ENCODE measurements at places on chromosomes 16 and 17.

GRCh38 chr17:8946476-8946875 lies 19.0 kb downstream of the PIK3R5 start:
- no peak for DNase-seq

- DNase-seq, result no peak
These were observed 15.5 kb downstream of the ASIC2 start for GRCh38 chr17:33277436-33278100.

GRCh38 chr17:50630524-50631194 lies 4.0 kb upstream of the ABCC3 start:
- no peak for DNase-seq

DNA sequence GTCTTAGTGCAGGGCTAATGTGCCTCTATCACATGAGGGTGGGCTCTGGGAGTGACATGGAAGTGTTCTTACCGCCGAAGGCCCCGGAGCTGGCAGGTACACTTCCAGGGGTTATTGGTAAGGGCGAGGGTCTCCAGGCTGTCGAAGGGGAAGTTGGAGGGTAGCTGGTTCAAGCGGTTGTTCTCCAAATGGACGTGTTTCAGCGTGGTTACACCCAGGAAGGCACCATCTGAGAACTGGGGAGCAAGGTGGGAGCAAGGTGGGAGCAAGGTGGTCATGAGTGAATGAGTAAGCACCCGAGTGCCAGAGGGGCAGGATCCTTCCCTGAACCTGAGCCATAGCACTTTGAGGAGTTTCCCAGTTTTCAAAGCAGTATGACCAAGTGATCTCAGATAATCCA lies 3.0 kb downstream of the CHAD start:
- DNase-seq, result no peak

- no peak for DNase-seq
These were observed 2.2 kb downstream of the HAGHL start for GRCh38 chr16:728890-729744.

DNA sequence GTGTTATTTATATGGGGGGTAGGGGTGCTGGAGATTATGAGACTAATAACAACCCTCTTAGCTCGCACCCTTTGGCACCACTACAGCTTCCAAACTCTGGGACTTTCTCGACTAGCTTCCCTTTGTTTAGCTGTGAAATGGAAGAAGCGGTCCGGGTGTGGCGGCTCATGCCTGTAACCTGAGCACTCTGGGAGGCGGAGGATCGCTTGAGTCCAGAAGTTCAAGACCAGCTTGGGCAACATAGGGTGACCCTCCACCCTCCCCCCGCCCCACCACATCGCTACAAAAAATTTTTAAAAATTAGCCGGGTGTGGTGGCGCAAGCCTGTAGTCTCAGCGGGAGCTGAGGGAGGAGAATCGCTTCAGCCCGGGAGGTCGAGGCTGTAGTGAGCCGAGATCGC lies 814 bp upstream of the CDH3 start:
- DNase-seq, result no peak

GRCh38 chr17:28643983-28644786 lies 773 bp downstream of the BLTP2 start:
- DNase-seq, result peak; percentile 22

GRCh38 chr17:55068862-55069811 lies 100.6 kb downstream of the STXBP4 start:
- DNase-seq, result no peak

GRCh38 chr17:65966072-65966695 lies 225.7 kb downstream of the CEP112 start:
- DNase-seq, result no peak

DNA sequence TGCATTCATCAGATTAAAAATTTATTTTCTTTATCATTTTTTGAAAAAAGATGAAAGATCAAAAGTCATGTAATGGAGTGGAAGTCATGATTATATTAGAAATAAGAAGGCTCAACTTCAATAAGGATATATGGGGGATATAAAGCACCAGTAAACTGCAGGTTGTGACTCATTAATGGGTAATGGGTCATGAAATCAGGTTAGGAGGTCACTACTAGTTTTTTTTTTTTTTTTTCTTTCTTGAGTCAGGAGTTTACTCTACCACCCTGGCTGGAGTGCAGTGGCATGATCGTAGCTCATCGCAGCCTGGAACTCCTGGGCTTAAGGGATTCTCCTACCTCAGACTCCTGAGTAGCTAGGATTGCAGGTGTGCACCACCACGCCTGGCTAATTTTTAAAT lies 14.3 kb downstream of the EFCAB13 start:
- DNase-seq, result no peak

DNA sequence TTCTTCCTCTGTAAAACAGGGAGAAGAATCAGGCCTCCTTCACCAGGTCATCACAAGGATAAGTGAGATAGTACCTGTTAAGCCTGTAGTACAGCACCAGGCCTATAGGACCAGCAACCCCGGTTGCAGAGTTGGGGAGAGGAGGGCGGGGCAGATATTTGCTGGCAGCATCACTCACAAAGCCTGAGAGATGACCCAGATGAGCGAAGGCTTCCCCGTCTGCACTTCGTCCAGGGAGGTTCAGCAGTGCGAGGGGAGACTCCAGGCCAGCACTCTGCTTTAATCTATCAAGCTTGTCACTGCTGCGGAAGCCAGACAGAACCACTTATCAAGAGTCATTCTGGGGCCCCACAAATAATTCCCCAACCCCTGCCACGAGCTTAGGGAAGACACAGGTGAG lies 15.8 kb upstream of the RBBP6 start:
- DNase-seq, result no peak

GRCh38 chr17:31787857-31788570 lies 71.0 kb downstream of the COPRS start:
- DNase-seq, result no peak

DNA sequence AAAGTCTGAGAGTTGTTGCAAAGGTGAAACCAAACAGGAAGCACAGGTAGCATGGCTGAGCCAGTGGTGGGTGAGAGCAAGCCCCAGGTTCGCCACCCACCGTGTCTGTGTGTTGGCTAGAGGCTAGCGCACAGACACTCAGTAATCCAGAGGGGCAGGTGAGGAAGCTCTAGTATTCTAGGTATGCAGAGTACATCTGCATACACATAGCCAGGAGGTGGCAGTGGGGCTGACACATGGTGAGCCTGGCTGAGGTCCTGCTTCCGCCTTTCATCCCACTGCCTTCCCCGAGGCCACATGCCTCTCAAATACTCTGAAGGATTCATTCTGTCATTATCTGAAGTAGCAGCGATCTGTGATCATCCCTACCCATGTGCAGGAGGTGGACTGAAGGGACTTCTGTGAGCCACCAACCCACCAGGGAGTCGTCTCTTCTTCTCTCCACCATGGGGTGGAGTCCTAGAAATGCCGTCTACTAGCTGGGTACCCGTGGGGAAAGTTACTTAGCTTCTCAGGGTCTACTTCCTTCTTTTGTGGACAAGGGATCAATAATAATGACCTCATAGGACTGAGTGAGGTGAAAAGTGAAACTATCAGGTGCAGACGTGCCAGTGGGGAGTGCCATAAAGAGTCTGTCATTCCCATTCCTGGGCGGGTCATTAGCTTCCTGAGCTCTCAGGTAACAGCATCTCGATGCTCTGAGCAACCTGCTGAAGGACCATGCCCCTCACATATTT lies 36.0 kb upstream of the ICAM2 start:
- no peak for DNase-seq

DNA sequence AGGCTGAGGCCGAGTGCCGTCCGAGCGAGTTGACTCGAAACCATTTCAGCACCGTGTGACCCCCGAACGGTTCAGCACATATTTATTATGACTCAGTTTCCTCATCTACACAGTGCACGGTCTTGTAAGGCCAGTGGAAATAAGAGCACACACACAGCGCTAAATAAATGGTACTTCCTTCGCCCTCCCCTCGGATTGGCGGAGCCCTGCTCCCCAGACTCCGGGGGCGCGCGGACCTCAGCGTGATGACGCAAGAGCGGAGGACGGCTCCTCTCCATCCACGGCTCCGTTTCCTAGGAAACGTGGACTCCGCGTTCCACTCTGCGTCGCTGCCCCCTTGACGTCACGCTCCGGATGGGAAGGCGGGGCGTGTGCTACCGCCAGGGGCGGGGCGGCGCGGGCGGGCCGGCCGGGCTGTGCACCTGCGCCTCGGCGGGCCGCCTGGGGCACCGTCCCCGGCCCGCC lies at the start of gene PARD6A:
Gene PARD6A (plus strand): TSS at position 397 of the 465 bp plus-strand sequence. CDS start 79 bp downstream, outside the sequence.
- DNase-seq, result peak; percentile 78

GRCh38 chr16:56918467-56919012 lies 13.4 kb upstream of the HERPUD1 start:
- no peak for DNase-seq

DNA sequence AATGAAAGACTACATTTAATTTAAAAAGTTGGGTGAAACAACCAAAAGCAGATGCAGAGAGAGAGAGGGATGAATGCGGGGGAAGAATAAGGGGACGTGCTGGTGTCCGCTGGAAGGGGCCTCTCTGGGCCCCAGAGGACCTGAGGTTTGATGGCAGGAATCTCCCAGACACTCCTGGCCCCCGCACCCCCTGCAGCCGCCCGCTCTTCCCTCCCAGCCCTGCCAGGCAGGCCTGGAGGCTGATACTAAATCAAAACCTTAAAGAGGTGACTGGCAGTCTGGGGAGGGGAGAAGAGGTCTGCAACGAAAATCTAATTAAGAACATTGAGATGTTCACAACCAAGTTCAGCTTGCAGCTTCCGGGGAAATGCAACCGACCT lies 2.4 kb downstream of the FOXL1 start:
- no peak for DNase-seq

- no peak for DNase-seq
These were observed 21.6 kb upstream of the PHOSPHO1 start for GRCh38 chr17:49252148-49252695.
